ENCODE measurements at places on chromosomes 6 and 20. TPM values are rescaled to one million over a fixed set of nuclear protein-coding genes. Genes with fewer than 3 reads are reported as not detected.
A peak's percentile ranks its signal among the peaks of the same experiment; 100 is the strongest.

SLC22A23 gene
- total RNA-seq = 1.3 TPM

OGFR gene
- 82.4 TPM for total RNA-seq

PDYN gene
- not detected for total RNA-seq

OR2B6 gene
- not detected for total RNA-seq

RIPPLY2 gene
- not detected for total RNA-seq

GJE1 gene
- not detected for total RNA-seq

DNA sequence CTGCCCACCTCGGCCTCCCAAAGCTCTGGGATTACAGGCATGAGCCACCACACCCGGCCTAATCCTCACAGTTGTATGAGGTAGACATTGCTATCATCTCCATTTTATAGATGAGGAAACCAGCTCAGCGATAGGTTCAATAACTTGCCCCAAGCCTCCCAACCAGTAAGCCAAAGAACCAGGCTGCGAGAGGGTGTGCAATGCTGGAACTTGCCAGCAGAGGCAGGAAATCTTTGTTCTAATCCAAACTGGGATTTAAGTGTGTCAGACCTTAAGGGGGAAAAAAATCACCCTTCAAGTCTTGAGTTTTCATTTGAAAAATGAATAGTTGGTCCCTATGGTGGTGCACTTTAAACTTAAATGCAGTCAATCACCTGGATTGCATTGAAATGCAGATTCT, 20.1 kb upstream of the RNGTT start:
- DNase-seq = no peak

DNA sequence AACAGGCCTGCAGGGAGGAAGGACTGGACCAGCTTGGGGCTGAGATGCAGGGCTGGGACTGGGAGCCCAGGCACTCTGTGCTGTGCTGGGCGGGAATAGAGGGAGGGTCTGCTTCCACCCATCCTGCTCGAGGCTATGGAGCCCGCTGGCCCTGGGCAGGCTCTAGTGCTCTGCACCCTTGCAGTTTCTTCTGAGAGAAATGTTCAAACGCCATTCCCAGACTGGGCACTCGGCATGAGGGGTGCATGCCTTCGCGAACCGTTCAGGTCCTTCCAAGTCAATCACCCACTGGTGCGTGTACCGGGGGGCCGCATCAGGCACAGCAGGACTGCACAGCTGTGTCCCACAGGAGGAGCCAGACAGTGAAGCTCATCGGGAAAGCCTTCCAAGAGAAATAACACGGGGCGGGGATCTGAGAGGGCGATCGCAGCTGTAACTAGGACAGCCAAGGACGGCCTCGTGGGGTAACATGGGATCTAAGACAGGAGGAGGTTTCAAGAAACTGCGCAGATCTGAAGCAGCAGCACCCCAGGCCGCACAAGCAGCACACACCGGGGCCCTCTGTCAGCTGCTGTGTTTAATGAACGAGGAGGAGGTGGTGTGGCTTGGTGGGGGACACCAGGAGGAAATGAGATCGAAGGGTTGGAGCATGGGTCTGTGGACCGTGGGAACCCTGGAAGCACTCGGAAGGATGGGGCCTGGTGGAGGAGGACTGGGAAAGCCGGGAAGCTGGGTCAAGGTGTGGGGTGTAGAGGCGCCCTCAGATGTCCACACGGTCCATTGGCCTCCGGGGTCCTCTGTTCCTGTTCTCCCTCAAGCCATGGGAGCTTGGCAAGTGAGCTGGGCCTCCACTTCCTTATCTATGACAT, 26.1 kb upstream of the PYGB start:
- DNase-seq = no peak

DNA sequence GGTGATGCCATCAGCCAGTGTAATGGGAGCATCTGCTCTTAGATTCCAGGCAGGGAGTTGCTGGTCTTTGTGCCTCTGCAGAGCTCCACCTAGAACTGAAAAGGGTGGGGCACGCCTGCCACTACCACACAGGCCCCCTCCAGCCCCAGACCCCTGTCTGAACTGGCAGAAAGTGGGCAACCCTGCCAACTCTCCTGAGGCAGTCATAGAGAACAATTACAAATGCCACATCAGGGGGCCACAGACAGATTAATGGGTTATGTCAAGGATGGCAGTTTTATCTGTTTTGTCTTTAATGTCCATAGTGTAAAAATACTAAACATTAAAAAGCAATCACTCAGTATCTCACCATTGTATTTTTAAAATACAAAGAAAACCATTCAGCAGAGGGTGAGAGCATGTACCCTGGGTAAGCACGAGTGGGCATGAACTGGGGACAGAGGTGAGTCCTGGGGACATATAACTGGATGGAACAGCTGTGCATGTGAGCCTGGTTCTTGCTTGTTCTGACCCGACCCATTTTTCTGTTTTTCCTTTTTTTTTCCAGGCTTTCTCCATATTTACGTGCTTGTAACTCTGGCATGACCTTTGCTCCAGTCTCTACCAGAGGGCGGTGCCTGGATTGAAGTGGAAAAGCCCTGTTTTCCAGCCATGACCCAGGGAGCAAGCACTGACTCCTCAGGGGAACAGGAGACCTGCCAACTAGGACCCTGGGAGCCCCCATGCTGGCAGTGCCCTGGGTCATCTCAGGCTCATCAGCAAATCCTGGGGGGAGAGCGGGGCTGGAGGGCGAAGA, 8.2 kb downstream of the TRAF3IP2 start:
- no peak for DNase-seq

DNA sequence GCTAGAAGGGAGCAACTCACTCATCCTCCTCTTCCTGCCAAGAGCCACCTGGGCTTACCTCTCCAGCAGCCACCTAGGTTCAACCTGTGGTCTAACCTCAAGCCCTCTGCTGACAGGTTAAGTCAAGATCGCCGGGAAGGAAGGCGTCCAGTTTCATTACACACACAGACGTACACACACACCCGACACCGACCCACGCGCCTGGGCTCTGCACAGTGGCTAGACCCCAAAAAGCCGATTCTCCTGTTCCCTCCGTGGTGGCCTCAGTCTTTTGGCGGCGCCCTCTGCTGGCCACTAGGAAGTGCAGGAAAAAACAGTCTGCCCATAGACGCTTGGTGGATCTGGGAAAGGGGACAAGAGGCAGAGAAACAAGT, 52.8 kb downstream of the MRPL14 start:
- DNase-seq = peak; percentile 71

- no peak for DNase-seq
These were observed 242.0 kb downstream of the ARID1B start for GRCh38 chr6:157019115-157019641.

DNA sequence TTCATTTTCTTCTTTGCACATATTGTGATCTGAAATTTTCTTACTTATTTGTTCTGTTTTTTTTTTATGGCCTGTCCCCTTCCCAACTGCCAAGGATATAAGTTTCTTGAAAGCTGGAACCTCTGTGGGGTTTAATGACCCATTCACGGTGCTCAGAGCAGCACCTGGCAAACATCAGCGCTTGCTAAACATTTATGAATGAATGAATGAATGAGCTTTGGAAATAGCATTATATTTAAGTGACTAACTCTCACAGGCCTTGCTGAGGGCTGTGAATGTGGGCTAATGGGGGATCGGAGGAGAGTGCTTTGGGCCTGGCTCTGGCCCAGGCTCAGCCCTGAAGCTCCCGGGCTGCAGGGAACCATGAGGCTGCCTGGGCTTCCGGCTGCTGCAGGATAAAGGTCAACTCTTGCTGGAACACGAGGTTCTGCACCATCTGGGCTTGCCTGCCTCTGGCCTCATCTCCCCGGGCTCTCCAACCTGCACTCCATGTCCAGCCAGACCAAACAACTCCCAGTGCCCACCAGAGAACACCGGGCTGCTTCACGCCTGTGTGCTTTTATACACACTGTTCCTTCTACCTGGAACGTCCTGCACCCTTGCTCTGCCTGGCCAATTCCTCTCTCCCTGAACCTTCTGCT, 14.6 kb upstream of the ARMC12 start:
- no peak for DNase-seq

- DNase-seq = no peak
These were observed 396.5 kb downstream of the HDGFL1 start for GRCh38 chr6:22965889-22966288.

- DNase-seq = peak; percentile 20
These were observed at the start of gene CLIC5 for GRCh38 chr6:46015119-46015968. Gene CLIC5 (minus strand): TSS chr6:46015860. CDS start chr6:46015542, 318 bp downstream.

DNA sequence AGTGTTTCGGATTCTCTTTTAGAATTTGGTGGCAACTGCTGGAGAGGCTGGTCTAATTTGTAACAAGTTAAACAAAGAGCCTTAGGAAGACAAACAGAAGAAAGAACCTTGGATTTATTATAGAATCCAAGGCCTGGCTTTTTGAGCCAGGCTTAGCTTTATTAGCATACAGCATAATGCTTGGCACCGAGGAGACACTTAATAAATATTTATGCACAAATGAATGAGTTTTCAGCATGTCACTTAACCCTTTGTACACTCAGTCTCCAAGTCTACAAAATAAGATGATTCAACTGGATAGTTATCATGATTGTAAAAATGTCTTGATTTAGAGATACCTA, 38.2 kb upstream of the AFDN start:
- DNase-seq = no peak

- DNase-seq = no peak
These were observed 22.7 kb downstream of the LAMA4 start for GRCh38 chr6:112231594-112232060.

- DNase-seq = peak; percentile 65
These were observed 57.2 kb upstream of the ARHGAP18 start for GRCh38 chr6:129766959-129767728.

DNA sequence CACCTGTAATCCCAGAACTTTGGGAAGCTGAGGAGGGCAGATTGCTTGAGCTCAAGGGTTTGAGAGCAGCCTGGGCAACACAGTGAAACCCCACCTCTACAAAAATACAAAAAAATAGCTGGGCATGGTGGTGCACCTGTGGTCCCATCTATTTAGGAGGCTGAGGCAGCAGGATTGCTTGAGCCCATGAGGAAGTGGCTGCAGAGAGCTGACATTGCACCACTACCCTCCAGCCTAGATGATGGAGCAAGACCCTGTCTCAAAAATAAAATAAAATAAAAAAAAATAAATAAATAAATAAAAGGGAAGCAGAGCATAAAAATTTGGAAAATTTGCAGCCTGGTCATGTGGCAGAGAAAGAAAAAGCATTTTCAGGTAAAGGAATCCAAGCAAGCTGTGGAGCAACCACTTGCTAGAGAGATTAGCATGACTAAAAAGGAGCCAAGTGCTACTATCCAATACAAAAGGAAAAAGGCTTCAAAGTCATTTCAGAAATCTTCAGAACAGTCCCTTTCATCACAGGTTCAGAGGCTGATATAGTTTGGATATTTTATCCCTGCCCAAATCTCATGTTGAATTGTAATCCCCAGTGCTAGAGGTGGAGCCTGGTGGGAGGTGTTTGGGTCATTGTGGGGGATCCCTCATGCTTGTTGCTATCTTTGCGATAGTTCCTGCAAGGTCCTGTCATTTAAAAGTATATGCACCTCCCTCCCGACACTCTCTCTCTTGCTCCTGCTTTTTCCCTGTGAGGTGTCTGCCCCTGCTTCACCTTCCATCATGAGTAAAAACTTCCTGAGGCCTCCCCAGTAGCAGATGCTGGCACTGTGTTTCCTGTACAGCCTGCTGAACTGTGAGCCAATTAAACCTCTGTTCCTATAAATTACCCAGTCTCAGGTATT, 11.2 kb upstream of the TTK start:
- DNase-seq = no peak

GRCh38 chr20:8033151-8033841, 13.7 kb upstream of the TMX4 start:
- DNase-seq = no peak

DNA sequence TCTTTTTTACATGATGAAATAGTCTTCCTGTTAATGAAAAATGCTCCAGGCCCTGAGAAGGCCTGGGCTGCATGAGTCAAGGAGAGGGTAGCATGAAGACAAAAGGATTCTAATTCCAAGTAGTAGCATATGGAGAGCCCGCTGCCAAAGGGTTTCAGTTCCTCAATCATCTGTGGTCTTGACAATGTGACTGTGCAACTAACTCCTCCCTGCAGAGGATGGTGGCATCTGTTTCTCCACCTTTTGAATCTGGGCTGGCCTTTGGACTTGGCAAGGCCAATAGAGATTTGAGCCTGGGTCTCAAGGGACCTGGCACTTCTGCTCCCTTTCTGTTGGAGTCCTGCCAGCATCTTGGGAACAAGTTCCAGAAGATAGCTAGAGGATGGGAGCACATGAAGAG, 35.1 kb upstream of the ANKEF1 start:
- no peak for DNase-seq

DNA sequence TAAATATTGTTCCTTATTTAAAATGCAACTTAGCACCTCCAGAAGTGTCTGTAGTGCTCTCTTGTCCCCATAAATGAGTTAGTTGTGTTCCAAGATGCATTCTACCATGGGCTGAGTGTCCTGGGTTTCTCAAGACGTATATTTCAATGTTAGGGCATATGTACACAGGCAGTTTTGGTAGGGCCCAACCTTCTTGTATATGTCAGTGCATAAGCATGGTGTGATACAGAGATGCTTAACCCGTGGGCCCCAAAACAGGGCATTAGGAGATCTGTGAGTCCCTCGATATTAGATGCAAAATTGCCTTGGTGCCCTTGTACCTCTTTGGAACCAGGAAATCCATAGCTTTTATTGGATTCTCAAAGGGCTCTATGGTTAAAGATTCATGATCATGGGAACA, 91.5 kb upstream of the HIVEP1 start:
- DNase-seq = no peak

GRCh38 chr20:18738888-18739287, 74.7 kb upstream of the SCP2D1 start:
- DNase-seq = no peak

- no peak for DNase-seq
These were observed 215.0 kb downstream of the ARID1B start for GRCh38 chr6:156992020-156992804.

DNA sequence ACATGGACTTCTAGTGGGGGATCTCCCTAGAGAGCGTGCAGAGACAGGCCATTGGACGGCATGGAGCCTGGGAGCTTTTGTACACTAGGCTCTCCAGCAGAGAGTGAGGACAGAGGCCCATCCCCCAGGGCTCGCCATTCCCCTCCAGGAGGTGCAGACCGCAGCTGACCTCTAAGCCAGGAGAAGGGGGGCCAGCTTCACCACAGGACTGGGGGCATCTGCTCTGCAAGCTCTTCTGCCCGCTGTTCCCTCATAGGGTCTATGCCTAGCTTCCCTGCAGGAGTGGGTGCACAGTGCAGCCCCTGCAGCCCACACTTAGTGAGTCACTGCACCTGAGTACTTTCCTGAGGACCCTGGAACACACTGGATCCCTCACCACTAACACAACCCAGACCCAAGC, 94.4 kb downstream of the FHL5 start:
- DNase-seq = no peak

GRCh38 chr6:44020664-44021425, 106.4 kb downstream of the MRPL14 start:
- no peak for DNase-seq

DNA sequence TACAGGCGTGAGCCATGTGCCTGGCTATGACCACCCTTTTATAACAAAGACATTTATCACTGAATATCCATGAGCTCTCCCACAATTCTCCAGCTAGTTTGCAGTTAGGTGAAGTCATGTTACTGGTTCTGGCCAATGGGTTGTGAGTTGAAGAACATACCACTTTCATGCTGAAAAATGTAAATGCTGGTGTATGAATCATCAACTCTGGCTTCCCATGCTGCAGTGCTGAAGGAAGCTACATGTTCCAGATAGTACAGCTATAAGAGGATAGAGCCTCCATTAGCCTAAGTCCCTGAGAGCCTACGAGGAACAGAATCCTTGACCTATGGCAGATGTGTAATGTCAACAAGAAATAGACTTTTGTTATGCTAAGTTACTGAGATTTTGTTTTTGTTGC, 180.4 kb downstream of the BTBD9 start:
- no peak for DNase-seq

Measured in activated CD4-positive, alpha-beta T cell treated with anti-CD3 and anti-CD28 coated beads, Interleukin-2, amount 10 ng/mL, durations not matched to agents 7 days and 5 days (primary cell).